ENCODE measurements at places on chromosomes 3 and 15.

GRCh38 chr15:86916671-86917360 is 837.1 kb downstream of the AGBL1 start:
- no peak for DNase-seq

GRCh38 chr3:72663429-72663828 is 184.8 kb downstream of the SHQ1 start:
- DNase-seq = no peak

- no peak for DNase-seq
These were observed 14.7 kb upstream of the RAB6B start for GRCh38 chr3:133910422-133910821.

DNA sequence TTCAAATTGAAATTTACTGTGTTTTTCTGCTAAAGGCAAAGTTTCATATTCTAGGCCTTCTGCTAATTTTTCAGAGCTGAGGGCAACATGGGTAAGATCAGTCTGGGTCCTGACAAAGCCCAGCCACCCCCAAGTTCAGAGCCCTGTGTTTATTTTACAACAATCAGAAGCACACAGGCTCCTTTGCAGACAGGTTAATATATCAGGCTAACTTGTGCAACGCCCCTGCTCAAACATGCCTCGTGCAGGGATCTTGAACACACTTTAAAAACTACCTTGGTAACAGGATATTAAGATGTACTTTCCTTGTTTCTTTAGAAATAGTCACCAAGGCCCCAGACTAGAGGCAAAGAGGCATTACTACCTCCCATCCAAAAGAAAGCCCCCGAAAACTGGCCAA is 64.0 kb downstream of the POLR2M start:
- no peak for DNase-seq

DNA sequence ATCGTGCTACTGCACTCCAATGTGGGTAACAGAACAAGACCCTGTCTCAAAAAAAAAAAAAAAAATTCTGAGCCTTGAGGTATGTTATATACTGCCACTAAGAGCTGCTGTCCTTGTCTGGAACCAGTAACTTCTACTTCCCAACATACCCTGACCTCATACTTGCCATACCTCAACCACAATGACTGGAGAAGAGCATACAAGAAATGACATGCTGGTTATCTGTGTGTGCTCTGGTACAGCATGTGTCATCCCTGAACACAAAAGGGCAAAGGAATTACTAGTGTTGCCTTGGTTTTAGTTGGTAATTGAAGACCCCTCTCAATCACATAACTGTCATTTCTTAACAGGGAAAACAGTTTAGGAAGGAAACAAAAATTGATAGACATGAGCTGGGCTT is 54.5 kb downstream of the MRPS25 start:
- no peak for DNase-seq

DNA sequence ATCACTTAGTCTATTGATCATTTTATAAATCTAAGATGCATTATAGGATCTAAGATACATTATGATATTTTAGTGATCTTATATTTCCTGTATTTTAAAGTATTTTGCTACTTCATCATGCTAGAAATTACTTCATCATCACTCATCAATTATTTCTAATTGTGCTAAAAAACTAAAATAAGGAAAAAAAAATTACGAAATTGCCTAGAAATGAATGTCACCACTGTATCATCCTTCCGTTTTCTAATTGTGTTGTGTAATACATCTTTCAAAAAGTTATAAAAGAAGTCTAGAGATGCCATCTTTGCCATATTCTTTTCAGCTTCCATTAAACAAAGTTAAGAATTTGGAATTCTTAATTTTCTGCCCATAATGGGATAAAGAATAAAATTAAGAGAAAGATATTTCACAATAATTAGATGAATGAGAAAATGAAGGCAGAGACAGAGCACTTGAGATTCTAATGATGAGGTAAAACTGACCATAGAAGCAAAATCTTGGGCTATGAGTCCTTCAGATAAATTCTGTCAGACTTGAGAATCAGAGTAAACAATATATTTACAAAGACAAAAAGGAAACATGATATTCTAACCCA is 48.8 kb downstream of the ALDH1A2 start:
- no peak for DNase-seq

- DNase-seq = no peak
These were observed 993 bp downstream of the PLCL2 start for GRCh38 chr3:16885593-16886302.

- no peak for DNase-seq
These were observed 565 bp downstream of the CIB2 start for GRCh38 chr15:78130466-78131294.

GRCh38 chr3:28856796-28857195 is 424.1 kb upstream of the RBMS3 start:
- DNase-seq = no peak

DNA sequence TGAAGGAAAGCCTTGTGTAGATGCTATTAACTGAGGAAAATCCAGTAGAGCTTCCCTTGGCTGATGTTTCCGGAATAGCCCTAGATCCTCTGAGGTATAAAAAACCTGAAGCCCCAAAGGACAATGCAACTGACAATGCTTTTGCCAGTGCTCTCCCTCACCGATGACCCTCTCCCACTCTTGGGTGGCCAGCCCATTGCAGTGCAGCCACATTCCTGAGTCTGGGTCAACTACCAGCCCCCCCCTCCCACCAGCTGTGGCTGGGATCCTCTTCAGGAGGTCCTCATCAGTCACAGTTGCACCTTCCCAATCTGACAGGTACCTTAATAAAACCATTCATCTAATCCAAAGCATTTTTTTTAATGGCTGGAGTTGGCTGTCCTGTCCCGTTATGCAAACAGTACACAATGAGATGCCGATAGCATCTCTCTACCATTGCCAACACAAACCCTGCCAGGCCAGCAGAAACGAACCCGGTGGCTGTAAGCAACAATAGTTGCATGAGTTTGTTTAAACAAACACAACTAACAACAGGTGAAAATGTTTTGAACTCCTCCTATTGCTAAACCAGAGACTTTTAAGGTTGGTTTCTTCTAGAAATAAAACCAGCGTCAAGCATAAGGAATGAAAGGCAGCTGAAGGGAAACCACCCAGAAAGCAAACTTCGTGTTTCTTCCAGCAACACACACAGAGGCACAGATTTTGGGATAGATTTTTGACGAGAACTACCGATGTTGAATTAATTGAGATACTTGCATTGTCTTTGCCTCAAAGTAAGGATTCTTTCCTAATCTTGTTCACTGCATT is 128.3 kb upstream of the ARHGEF3 start:
- DNase-seq = no peak

DNA sequence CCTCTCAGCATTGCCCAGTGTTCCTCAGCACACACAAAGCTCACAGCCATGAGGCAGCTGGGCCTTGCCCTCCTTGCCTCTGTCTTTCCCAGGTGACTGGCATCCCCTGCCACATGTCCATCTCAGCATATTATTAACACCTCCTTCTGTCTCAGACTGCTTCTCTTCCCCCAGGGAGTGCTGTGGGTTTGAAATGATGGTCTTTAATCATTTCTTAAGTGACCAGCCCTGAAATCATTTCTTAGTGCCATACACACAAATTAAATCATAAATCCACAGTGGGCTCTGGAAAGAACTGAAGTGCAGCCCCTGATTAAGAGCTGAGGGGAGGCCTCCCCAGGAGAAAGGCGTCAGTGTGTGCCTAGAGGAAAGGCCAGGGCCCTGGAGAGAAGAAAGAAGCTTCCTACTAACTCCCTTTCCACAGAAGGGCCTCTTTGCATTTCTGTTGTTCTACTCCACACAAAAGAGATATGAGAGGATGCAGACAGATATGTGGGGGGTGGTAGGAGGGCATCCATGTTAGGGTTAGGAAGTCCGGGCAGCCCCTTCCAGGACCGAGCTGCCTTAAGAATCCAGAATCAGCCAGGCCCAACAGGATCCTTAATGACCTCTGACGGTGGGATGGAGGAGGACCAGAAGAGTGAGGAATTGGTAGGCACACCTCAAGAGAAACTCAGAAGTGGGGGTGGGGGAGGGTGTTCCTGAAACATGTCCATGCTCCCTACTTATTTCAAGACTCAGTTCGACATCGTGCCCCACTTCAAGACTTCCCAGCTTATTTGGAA is 290.8 kb downstream of the EPHB1 start:
- no peak for DNase-seq

DNA sequence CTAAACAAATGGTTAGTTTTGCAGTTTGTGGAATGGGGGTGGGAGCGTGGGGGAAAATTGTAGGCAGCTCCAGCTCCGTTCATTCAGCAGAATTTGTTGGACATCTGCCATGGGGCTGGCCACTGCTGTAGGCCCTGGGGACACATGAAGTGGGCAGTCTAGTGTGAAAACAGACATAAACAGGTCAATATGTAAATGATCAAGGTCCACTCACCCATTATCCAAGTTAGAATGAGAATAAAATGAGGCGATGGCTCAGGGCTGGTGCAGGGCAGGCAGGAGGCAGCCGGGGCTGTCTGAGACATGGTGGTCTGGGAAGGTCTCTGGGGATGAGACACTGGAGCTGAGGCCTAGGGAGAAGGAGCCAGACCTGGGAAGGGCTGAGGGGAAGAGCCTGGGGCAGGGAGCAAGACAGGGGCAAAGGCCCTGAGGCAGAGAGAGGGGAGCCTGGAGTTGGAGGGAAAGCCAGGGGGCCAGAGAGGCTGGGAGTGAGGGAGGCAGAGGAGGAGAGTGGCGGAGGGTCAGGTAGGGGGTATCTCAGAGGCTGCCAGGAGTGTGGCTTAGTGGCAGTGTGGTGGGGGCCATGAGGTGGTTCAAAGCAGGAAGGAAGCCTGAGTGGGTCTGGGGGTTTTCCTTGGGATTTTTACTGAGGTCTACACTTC is 6.2 kb upstream of the SLC6A6 start:
- DNase-seq = no peak

DNA sequence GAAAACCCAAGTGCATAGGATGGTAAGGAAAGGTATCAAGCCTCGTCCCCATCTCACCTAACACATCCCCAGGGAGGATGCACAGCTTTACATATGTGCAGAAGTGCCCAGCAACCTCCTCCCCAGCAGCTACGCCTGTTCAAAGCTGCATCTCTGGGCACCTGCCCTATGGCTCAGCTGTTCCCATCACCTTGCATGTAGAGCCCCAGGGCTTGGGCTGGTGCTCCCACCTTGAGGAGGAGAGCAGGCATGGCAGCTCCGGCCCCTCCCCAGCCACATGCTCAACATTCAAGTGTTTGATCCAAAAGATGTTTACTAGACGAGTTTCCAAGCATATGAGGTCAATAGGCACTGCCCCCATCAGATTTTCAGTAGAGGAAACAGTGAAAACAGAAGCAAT is 173.5 kb downstream of the ATP10A start:
- DNase-seq = no peak

GRCh38 chr3:197007953-197008352 is 21.7 kb downstream of the MELTF start:
- DNase-seq = no peak

GRCh38 chr3:114439284-114439683 is 145.5 kb downstream of the TIGIT start:
- no peak for DNase-seq

DNA sequence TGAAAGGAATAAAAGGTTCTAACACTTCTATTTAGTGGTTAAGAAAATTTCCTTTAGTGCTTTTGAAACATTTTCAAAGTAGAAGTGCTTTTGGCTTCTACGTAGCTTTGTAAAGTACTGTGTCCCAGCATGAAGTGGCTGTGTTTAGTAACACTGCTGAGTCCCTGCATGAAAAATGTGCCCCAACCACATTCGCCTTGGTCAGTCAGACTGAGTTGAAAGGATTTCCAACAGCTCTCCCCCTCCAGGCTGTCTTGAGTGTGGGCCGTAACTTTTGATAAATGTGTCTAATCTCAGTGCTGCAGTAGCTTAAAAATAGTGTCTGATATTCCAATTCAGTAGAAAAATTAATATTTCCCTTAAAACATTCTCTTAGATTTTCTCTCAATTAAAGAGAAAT is 115.0 kb downstream of the NR1D2 start:
- DNase-seq = no peak

GRCh38 chr3:114857299-114857701 is 289.8 kb downstream of the ZBTB20 start:
- DNase-seq = no peak

DNA sequence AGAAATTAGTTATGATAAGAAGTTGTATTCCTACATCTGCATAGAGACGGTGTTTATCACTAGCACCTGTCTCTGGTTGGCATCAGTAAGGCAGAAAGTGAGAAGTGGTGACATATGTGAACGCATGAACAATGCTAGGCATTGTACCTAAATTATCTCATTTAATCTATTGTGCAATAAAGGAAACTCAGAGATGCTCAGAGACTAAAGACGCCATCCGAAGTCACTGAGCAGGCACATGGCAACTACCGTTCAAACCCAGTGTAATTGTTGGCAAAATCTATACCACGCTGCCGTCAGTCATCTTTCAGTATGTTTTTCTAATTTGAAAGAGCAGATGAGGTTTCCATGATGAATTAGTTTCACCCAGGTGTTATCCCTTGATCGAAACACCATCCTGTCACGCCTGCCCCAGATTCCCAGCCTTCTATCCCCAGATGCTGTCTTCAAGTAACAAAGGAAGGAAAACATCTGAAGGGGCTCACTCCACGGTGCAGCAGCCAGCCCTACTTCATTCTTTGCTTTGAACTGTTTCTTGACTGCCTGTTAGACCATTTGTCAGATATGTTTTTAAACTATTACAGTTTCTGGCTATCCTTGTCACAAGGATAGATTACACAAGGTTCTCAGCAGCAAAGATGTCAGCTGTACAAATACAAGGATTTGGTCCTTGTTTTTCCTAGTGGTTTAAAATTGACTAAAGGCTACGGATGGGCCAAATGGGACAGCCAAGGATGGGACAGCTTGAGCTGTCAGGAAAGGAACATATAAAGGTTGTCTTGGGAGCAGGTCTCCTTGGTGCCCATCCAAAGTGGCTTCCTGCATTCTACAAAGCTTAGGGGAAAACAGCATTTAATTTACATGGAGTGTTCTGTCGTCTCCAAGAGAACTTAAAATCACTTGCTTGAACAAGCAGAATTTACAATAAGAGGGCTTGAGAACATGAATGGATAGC is 99.1 kb downstream of the TMEM108 start:
- DNase-seq = no peak

GRCh38 chr3:182596676-182597410 is 196.5 kb upstream of the ATP11B start:
- no peak for DNase-seq

DNA sequence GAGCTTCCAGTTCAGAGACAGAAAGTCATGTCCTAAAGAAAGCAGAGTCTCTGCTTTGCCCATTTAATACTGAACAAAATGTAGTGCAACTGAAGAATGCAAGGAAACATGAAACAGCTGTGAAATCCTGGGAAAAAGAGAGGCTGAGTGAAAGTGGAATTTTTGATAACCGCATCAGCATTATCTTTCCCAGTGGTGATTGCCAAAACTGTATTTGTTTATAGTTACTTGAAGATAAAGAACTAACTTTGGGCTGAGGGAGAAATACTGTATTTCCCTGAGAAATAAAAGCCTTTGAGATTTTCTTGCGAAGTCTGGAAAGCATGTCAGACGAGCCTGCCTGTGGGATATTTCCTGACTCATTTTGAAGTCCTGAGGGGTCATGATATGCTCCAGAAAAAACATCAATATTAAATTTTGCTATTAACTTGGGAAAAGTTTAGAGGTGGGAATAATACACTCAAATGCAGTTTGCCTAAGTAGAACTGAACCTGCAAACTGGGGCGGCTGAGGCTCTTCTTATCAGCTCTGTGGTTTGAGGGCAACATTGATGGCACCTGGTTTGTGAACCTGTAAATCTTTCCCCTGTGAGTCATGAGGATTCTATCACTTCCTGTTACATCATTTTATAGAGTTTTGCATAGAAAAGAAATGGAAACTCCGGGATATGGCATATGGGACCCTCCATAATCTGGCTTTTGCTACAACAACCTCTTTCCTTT is 855.3 kb downstream of the MCTP2 start:
- DNase-seq = no peak
